Left ventricle myocardium inferior (tissue), 1 donor: ENCODE measurements at places on chromosomes 11 and 22. TPM values are rescaled to one million over a fixed set of nuclear protein-coding genes. Genes with fewer than 3 reads are reported as not detected.

LRP5 gene
- total RNA-seq, result 54.7 TPM

DNA sequence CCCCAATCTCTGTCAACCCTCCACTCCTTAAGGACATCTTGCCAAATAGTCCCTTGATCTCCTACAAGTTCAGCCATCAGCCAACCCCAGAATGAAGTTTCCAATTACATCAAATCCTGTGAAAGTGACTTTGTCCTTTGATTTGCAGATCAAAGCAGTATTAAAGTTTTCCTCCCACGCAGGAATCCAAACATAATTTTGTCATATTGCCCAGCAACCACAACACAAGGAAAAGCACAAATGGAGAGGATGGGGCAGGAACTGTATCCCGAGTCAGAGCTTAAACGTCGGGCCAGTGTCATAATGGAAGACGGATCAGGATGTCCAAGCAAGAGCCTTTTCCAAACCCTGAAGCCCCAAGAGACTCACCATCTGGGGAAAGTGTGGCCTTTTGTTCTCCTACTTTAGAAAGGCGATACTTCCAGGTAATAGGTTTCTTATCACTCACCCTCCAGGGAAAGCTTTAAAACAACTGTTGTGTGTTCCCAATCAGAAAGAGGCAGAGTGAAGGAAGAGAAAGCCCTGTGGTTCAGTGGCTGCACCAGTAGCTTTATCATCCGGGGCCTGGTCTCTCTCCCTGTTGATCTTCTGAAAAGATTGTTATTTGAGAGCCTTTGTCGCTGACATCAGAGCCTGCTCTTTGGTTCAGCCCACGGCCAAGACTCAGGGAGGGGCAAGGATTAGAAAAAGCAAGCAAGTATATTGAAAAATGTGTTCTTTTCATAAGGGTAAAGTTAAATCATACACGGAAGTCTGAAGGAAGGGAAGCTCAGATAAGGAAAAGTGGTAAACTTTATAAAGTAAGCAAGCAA lies 41.7 kb downstream of the EXPH5 start:
- H3K4me1 ChIP-seq, result peaks cover 8% of the 10 kb centered on the region
- no peaks in the 10 kb centered on the region for H3K27me3 ChIP-seq
- no peak overlapping the region for H3K27ac ChIP-seq

GRCh38 chr22:44093791-44094190 lies 69.7 kb downstream of the PARVB start:
- H3K36me3 ChIP-seq, result peaks cover 35% of the 10 kb centered on the region
- no peak overlapping the region for H3K4me3 ChIP-seq
- H3K27me3 ChIP-seq, result no peaks in the 10 kb centered on the region
- H3K27ac ChIP-seq, result no peak overlapping the region

DNA sequence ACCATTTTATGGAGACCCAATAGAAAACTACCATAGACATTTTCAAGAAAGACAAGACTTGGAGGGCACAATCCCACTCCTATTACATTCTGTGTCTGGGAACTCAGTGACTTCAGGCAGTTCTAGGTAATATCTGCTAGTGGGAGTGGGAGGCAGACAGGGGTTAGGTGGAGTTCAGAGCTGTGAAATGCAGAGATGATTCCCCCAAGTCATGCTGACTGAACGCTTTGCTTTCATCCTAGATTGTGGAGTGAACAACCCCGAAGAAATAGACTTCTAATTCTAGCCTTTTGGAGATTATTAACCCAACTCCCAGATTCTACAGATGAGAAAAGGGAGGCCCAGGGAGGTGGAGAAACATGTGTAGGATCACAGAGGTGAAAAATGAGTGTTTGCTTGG lies 437.8 kb upstream of the CADM1 start:
- no peak for DNase-seq
- no peaks in the 10 kb centered on the region for H3K4me1 ChIP-seq
- peak overlapping the region; percentile 55 for H3K27ac ChIP-seq
- no peaks in the 10 kb centered on the region for H3K36me3 ChIP-seq
- H3K27me3 ChIP-seq, result peaks cover 51% of the 10 kb centered on the region

- peaks cover 2% of the 10 kb centered on the region for H3K4me1 ChIP-seq
- no peak overlapping the region for H3K4me3 ChIP-seq
- DNase-seq, result no peak
- H3K36me3 ChIP-seq, result no peaks in the 10 kb centered on the region
- peaks cover 94% of the 10 kb centered on the region for H3K27me3 ChIP-seq
These were observed 9.9 kb downstream of the BRSK2 start for GRCh38 chr11:1399386-1400316.

PDE2A gene
- total RNA-seq, result 19.6 TPM

GRCh38 chr11:27210531-27210930 lies 152.5 kb downstream of the CCDC34 start:
- peak overlapping the region; percentile 27 for H3K27ac ChIP-seq
- no peaks in the 10 kb centered on the region for H3K27me3 ChIP-seq

DNA sequence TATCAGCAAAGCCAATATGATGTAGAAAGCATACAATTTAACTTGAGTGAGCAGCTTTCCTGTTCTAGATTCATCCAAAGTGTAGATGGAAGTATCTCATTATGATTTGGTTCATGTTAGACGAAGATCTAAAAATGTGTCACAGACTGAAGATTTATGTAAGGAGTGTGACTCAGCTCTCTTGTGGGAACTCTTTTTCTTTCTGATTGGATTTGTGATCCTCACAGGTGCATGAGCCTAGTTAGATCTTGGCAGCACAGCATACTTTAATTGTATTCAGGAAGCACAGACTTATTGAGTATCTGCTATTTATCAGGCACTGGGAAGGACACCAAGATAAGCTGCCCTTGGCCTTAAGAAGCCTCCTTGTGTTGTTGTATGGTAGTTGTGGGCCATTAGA lies 147.1 kb downstream of the C11orf91 start:
- H3K4me1 ChIP-seq, result no peaks in the 10 kb centered on the region
- H3K27ac ChIP-seq, result no peak overlapping the region
- H3K36me3 ChIP-seq, result no peaks in the 10 kb centered on the region
- H3K27me3 ChIP-seq, result peaks cover 8% of the 10 kb centered on the region

BRSK2 gene
- 0.52 TPM for total RNA-seq

DNA sequence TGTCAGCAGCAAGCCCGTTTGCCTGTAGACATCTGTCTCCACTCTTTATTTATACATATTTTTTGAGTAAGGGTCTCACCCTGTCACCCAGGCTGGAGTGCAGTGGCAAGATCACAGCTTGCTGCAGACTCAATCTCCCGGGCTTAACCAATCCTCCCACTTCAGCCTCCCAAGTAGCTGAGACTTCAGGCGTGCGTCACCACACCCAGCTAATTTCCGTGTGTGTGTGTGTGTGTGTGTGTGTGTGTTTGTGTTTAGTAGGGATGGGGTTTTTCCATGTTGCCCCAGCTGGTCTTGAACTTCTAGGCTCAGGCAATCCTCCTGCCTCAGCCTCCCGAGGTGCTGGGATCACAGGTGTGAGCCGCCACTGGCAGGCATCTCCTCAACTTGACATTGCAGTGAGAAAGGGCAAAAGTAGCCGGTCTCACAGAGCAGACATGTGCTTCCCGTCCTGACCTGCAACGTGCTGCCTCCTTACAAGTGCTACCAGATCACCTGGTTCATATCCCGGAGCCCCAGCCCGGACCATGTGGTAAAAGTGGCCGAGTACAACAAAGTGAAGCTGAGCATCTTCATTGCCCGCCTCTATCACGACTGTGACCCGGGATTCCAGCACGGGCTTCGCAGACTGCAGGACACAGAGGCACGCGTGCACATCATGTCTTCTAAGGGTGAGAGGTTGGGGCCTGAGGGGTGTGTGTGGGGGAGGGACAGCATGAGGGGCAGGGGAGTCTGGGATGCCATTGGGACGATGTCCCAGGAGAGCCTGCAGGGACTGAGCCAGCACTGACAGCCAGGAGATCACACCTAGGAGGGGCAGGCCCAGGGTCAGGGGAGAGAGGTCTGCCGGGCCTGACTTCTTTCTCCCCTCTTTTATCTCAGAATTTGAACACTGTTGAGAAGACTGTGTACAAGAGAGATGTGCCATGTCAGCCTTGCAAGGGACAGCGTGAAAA lies 5.6 kb upstream of the APOBEC3H start:
- no peaks in the 10 kb centered on the region for H3K36me3 ChIP-seq
- H3K4me3 ChIP-seq, result no peak overlapping the region
- peaks cover 6% of the 10 kb centered on the region for H3K27me3 ChIP-seq
- DNase-seq, result no peak
- H3K27ac ChIP-seq, result no peak overlapping the region
